ENCODE measurements at places on chromosomes 2 and 18.

GRCh38 chr2:40199771-40200170 is 252.1 kb downstream of the SLC8A1 start:
- DNase-seq, result no peak

DNA sequence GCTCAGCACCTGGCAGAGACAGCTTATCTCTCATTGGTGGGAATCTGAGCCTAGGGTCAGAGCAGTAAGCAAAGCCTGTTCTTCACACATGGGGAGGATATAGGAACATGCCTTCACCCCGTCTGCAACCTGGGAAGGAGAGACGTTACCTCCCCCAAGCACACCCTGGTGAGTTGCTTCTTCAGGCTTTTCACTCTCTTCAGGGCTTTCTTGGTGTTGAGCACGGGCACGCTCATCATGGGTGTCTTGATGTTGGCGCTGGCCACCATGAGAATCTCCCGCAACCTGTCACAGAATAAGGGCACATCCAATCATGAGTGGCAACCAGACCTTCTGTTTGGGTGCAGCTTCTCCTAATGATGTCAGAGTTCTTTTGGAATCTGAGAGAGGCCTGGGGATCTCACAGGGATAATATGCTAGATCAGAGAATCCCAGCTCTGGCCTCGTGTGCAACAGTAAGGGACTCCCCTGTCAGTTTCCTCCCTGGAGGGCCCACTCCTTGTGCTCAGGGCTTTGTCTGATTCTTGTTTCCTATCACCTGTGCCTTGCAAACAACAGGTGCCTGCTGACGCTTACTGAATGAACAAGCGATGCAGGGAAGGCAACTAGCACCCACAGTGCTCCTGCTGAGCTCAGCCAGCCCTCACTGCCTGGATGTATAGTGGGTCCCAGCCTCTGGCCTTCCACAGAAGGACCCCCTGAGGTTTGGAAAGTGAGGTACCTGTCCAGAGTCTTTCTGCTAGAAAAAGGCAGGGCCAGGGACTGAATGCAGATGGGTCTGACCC is 66.3 kb downstream of the POLR1A start:
- no peak for DNase-seq

GRCh38 chr18:25038261-25038660 is 313.7 kb downstream of the ZNF521 start:
- DNase-seq, result no peak

GRCh38 chr2:197217541-197217940 is 93.0 kb downstream of the ANKRD44 start:
- DNase-seq, result no peak

DNA sequence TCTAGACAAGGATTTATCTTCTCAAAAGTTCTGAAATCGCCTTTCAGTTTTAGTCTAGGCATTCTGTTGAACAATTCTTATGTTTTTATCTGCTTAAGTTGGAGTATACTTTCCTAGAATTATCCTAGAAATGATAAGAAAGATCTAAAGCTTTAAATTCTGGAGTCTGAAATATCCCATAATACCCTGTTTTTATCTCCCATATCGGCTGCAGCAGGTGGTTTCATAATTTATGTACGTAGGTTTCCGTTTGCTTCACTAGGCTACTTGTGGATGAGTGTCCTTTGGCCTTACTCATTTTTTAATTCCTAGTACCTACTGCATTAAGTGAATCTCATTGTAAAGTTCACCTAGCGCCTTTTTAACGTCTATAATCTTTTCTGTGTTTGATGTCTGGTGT is 58.5 kb upstream of the MGAT5 start:
- no peak for DNase-seq

DNA sequence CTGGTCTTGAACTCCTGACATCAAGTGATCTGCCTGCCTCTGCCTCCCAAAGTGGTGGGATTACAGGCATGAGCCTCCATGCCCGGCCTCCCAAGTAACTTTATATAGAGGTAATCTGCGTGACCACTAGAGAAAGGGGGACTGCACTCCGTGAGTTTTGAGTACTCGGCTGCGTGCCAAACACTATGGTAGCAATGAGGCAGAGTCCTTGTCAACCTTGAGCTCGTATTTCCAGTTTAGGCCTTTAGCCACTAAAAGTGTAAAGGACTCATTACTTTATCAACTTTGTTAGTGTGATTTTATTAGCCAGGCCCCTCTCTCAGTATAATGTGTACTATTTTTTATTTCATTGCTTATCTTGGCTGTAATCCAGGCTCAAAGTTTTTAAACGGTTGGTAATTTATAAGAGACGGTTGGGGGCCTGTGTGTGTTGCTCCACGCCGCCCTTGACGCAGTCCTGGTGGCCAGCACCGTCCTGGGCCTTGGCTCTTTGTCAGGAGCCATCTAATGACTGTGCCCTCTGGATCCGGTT is 56.2 kb downstream of the ZCCHC2 start:
- no peak for DNase-seq

DNA sequence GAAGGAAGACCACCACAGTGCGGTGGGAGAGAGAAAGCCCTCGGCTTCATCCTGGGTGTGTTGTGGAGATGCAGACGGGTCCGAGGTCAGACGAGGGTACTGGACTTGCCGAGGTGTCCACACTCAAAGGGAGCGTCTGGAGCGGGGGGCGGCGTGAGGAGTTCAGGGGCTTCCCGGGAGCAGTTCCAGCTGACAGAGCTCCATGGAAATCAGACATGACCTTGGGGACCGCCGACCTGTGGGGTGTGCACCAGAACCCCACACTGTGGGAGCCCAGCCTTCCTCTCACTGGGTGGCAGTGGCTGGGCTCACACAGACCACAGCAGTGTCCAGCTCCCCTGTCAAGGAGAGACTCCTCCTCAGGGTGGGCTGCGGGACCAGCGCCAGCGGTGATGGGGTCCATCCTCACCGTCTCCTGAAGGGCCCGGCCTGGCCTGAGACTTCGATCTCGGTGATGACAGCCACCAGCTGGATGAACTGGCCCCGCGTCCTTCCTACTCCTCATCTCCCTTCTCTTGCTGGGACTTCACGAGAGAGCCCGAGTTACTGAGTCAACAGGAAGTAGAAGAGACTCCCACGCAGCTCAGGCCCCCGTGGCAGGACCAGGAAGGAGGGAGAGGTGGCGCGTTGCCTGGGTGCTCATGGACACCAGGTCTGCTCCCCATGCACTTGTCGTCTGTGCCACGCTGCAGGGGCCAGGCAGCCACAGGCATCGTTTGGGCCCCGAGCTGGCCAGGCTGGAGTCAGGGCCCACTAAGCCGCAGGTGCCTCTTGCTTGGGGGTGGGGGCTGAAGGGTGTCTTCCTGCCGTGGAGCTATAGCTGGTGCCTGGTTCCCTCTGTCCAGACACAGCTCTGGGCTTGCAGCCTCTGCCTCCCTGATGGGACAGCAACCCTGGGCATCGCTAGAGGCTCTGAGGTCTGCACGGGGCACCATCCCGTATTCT is 101.9 kb upstream of the CTDP1 start:
- no peak for DNase-seq

DNA sequence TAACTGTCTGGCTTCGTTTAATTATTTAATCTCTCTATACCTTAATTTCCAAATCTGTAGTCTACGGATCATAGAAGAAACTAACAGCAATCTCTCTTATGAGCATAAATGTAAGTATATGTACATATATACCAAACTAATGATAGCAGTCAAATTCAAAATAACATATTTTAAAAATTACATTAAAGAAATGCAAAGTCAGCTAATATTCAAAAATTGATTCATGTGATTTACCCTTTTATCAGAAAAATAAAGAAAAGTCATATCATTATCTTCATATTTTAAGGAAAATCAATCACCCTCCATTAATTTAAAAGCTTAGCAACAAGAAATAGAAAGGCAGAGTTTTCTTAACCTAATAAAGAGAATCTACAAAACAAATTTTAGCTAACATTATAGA is 575.9 kb downstream of the IRS1 start:
- DNase-seq, result no peak

- no peak for DNase-seq
Measured at GRCh38 chr2:224925061-224925809, 117.0 kb downstream of the DOCK10 start.

DNA sequence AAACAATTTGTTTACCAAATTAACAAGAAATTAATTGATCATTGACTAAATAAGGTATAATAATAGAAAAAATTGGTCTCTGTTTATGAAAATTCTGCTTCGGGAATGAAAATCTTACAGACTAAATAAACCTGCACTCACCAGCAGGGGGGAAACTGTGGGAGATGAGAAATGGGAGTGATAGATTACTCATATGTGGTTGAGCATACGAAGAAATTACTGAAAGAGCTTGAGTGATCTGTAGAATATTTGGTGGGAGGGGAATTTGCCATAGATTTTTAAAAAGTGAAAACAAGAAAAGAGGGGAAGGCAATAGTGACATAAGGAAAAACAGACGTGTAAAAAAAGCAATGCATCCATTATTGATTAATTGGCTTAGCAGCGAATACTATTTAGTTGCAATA is 2.2 kb downstream of the HMSD start:
- no peak for DNase-seq

- DNase-seq, result no peak
Measured at GRCh38 chr2:31322371-31322770, 88.4 kb downstream of the EHD3 start.

GRCh38 chr18:44771572-44771955 is 90.9 kb downstream of the SETBP1 start:
- DNase-seq, result no peak

- no peak for DNase-seq
Measured at GRCh38 chr2:11495844-11496681, 30.1 kb upstream of the E2F6 start.

DNA sequence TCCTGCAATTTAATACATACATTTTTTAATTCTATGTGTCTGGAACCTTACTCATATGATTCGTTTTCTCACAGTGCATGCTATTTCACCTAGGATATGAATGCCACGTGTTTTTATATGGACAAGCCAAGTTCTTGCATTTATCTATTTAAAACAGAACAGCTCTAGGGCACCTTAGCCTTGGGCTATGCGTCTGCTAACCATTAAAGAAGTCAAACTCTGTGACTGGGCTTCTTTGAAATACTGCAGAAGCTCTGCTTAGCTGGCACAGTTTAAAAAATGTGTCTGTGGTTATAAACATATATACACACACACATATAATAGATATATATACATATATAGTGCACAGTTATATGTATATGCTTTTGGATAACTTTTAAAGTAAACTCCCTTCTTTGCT is 890.8 kb upstream of the KLHL29 start:
- DNase-seq, result no peak

DNA sequence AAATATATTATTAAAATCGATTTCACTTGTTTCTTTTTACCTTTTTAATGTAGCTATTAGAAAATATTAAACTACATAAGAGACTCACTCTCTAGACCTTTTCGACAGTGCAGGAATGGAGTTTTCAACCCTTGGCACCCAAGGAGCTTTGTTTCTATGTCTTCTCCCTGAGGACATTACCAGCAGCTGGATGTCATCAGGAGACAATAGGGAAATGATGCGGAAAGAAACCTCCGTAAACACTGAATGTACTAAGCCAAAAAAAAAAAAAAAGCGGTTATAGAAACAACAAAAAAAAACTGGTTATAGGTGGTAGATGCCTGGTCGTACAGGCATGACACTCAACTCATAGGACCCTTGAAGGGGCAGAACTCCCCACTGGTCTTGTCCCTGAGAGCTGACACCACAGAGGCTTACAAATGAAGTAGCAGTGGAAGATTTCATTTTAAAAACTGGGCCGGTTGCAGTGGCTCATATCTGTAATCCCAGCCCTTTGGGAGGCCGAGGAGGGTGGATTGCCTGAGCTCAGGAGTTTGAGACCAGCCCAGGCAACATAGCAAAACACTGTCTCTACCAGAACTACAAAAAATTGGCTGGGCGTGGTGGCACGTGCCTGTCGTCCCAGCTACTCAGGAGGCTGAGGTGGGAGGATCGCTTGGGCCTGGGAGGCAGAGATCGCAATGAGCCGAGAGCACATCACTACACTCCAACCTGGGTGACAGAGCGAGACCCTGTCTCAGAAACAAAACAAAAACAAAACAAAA is 23.8 kb downstream of the THAP4 start:
- DNase-seq, result no peak

- no peak for DNase-seq
Measured at GRCh38 chr2:230268606-230269243, 43.2 kb downstream of the SP140 start.

- no peak for DNase-seq
Measured at GRCh38 chr2:2527148-2527547, 196.1 kb upstream of the MYT1L start.

DNA sequence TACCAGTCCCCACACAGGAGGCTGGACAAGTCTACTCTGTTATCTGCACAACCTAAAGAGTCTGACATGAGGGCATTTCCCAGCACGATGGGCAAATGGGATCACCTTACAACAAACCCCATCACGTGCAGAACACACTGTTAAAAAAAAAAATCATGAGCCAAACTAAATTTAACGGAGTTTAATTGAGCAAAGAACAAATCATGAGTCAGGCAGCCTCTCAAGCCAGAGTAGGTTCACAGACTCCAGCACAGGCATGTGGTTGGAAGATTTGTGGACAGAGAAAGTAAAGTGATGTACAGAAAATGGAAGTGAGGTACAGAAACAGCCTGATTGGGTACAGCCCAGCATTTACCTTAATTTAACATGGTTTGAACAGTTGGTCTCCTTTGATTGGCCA is 59.9 kb downstream of the KYNU start:
- no peak for DNase-seq

DNA sequence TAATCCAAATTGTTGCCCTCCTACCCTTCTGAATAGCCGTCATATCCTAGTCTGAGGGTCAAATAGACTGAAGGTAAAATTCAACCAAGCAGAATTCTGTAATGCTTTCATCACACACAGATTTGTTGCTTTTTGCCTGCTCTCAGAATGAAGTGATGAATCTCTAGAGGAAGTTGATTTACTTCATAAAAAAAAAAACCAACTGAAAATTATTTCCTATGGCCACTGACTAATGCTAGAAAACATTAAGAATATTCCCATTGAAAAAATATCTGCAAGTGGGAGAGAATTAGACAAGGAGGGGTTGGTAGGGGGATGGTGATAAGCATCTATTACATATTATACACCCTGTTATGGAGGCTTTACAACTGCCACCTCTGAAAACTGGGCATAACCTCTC is 2.3 kb upstream of the IL1RL2 start:
- no peak for DNase-seq

DNA sequence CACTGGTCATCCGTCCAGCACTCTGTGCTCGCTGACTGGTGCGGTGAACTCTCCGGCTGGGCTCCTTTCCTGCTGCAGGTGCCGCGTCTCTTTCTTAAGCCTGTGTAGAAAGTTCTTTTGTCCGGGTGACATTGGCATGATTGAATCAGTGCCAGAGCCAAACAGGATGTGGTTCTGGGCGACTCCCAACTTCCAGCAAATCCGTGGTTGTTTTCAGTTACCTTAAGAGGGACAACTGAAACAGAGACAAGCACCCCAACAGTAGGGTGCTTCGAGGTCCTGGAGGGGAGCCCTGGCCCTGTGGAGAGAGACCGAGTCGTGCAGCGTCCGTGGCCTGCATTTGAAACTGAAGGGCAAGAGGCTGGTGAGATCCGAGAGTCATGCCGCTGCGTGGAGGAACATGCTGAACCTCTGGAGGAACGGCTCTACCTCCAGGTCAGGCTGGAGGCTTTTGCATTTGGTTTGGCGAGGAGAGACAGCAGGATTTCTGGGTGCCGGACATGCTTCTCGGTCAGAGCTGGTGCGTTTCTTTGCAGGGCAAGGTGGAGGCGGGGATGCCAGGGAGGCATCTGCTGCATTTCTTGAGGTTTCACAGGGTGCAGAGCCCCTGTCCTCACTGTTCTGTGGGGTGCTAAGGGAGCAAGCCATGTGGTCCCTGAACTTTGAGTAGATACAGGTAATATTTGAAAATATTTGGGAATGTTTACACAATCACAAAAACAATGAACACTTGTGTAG is 26.8 kb downstream of the SH3BP4 start:
- no peak for DNase-seq

- no peak for DNase-seq
Measured at GRCh38 chr2:84850471-84850870, 30.4 kb downstream of the TRABD2A start.

- DNase-seq, result no peak
Measured at GRCh38 chr18:78721238-78721875, 258.3 kb upstream of the SALL3 start.

Measured in T1000 (cell line).